Smooth muscle cell of the brain vasculature (primary cell): ENCODE measurements at places on chromosomes 5 and 9.

DNA sequence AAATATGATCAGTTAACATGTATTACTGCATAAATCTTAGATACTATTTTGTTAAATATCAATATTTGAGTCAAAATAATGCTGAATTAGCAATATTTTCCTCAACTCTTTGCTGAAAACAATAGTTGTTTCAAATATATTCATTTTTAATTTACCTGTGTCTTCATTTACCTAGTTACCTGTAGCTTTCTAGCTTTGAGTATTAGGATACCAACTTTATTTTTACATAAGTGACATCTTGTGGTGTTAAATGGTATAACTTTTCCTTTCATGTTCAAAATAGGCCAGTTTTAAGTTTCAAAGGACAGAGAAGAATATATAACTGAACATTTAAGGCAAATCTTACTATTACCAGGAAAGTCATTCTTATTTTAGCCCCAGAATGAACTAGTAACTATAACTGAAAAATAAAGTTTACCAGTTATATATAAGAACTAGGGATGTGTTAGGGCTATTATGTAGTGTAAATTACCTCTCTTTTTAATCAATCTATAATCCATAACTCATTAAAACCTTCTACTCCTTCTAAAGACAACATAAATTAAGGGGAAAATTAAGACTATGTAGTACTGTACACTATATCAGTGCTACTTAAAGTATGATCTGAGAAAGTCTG, 25.3 kb downstream of the AP3B1 start:
- DNase-seq, result no peak

DNA sequence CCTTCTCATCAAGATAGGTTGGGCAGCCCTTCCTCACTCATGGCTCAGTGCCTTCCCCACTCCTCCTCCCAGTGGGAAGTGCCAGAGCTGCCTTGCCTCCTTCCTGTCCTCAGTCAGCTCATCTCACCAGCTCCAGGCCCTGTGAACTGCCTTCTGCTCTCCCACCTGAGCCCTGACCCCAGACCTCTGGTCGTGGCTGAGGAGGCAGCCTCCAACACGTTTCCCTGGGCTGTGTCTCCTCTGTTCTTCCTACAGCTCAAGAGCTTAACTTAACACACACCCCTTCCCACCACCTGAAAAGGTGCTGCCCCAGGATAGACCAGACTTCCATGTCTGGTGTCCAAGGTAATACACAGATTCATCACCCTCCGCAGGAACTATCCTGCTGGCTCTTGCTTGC, 21.2 kb downstream of the IL9 start:
- no peak for DNase-seq

DNA sequence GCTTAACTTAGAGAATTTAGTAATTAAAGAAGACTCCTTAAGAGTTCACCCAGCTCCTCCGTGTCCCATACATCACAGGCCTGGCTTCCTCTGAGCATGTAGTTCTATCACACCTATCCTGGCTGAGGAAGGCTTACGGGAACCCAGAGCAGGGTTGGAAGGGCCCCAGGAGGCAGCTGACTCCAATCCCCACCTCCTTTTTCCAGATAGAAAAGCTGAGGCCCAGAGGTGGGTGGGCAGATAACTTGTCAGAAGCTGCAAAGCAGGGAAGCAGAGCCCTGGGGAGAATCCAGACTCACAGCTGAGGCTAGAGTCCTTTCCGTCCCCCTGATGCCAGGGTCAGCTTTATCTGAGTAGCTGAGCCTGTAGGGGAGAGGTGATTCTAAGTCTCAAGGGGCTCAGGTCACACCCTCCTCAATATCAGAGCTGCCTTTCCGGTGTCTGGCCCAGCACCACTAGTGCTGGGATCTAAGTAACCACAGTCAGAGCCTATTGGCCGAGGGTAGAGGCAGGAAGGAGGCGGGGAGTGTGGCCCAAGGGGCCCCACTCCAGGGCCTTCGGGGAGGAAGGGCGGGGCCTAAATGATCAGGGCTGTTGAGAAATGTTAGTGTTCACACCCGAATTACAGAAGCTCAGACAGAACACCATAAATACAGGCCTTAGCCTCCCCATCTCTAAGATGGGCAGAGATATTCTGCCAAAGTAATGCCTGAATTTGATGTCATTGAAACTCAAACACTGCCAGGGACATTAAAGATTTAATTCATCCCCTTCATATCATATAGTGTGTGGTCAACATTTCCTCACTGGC, 9.9 kb downstream of the CCDC69 start:
- no peak for DNase-seq

GRCh38 chr5:31196309-31196708, 2.8 kb downstream of the CDH6 start:
- no peak for DNase-seq

- DNase-seq, result no peak
These were observed 49.7 kb downstream of the KIF24 start for GRCh38 chr9:34279411-34279810.

- no peak for DNase-seq
These were observed 30.3 kb downstream of the TTC23L start for GRCh38 chr5:34869256-34869655.

DNA sequence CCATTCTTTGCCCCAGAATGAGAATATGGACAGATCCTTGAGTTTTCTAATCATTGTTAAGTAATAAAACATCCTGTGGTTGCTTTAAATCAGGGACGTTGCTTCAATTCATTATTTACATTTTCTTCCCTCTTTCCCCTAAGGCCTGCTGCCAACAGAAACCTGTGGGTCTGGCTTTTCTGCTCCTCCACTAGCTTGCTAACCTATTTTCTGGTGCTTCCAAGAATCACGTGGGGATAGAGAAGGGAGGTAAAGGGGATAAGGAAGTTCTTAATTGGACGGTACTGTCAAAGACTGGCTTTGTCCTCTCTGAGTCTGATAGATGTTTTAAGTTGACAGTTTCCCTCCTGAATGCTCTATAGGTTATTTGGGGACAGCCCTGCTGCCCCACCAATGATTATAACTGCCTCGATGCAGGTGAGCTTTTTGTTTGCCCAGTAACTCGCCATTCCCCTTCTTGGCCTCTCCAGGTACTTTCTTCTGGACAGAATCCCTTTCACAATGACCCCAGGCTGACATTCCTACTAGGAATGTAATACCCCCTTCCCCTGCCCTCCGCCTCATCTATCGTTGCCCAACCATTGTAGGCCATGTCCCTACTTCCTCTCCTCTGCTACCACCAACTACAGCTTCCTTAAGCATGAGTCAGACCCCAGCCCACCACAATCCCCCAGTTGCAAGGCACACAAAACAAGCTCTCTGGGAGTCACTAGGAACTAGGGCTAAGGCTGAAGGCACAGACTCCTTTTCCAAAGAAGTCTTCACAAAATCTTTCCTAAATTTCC, 19.9 kb upstream of the CPEB4 start:
- DNase-seq, result no peak

DNA sequence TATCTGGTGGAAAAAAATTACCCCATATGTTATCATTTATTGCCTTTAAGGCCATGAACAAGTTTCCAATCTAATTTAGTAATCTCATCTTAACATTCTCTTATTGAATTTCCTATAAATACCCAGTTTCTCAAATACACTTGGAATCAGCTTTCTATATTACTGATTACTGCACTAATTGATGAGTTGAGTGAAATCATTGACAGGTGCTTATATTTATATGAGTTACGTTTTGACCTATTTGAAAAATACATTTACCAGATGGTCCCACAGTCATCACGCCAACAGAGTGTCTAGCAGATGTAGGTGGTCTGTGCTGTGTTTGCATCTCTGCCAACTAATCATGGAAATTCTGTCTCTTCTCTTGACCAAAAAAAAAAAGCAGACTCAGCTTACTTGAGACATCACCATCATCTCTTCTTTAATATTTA, 307.3 kb upstream of the NREP start:
- DNase-seq, result no peak

DNA sequence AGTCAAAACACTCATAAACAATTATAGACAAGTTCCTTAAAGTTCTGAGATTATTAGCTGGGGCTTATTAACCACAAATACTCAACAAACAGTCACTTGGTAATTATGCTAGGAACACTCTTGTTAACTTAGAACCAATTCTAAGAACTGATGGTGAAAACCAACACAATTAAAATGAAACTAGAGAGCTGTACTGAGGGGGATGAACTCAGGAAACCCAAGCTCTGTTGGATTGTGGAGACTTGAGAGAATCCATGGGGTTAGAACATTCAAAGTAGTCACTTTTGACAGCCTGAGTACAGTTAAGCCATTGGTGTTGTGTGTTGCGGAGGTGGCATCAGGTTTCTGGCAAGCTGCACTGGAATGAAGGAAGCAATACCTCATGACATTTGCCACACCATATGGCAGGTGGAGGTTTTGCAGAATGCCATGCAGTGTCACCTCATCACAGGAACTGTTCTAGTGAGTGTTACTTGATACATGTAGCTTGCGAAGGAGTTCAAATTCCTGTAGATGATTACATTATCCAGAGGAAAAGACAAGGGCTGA, 480.9 kb upstream of the CD180 start:
- DNase-seq, result no peak

DNA sequence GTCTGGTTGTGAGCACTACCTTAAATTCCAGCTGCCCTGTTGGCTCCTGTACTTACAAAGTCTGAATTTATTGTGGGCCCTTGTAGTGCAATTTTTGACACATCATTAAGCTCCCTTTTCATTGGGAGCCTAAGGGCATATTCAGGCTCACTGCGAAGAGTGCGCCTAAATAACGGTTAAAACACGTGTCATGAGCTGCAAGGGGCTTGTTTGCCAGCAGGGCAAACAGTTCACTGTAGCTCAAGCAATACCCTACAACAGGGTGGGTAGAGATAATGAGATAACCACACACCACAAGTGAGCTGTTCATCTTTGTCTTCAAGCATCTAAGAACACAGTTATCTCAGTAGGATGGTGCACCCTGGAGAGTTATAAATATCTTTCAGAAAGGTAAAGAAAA, 214.2 kb downstream of the SLF1 start:
- no peak for DNase-seq

GRCh38 chr9:105233873-105234272, 10.6 kb upstream of the SLC44A1 start:
- DNase-seq, result no peak

DNA sequence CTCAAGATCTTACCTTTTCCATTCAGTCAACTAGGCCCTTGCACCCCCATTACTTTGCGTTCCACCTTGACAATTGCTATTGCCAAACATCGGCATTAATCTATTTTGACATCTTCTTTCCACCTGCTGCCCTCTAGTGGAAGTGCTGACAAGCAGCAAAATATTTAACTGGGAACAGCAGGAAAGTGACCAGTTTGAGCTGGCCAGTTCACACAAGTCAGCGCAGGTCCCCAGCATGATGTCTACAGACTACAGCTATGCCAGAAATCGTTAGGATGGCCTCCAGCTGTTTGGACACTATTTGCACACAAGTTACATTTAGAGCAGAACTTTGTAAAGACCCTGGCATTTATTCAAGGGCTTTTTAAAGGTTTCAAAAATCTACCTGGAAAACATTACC, 160.1 kb downstream of the GHR start:
- DNase-seq, result peak; percentile 33

GRCh38 chr9:117625154-117625553, 79.0 kb upstream of the TLR4 start:
- DNase-seq, result no peak

- DNase-seq, result no peak
These were observed 789 bp downstream of the DOK3 start for GRCh38 chr5:177508837-177509236.

- DNase-seq, result no peak
These were observed 468.1 kb downstream of the KCTD16 start for GRCh38 chr5:144638787-144639186.

DNA sequence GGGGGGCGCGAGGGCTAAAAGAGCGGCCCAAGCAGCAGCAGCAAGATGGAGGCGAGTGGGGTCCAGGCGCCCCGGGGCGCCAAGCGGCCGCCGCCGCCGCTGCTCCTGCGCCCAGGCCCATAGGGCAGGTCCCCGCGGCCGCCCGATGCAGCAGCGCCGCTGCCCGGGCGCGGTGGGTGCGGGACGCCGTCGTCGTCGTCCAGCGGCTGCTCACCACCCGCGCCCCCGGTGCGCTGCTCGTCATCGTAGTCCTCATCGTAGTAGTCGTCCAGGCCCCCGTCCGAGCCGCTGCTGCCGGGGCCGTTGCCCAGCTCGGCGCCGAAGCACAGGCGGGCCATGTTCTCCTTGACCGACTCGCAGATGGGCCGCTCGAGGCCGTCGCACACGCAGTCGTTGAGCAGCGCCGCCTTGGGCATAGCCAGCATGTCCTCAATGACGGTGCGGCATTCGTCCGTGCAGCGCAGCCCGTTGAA, 1.5 kb downstream of the GAS1 start:
- DNase-seq, result no peak

DNA sequence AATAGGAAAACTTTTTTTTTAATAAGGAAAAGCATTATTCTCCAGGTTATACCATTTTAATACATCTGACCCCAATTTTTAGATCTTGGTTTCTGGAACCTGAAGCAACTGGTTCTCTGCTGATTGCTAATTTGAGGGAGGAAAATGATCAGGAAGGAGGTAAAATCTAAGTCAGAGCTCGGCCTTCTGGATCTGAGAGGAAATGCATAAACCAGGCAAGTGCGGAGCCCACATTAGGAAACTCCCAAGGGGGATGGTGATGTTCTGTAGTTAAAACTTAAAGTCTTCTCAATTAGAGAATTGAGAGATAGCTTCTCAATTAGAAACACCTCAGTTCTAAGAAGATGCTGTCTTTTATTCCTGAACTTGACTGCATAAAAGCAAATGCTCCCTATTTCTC, 113.5 kb downstream of the TSSK1B start:
- DNase-seq, result no peak

DNA sequence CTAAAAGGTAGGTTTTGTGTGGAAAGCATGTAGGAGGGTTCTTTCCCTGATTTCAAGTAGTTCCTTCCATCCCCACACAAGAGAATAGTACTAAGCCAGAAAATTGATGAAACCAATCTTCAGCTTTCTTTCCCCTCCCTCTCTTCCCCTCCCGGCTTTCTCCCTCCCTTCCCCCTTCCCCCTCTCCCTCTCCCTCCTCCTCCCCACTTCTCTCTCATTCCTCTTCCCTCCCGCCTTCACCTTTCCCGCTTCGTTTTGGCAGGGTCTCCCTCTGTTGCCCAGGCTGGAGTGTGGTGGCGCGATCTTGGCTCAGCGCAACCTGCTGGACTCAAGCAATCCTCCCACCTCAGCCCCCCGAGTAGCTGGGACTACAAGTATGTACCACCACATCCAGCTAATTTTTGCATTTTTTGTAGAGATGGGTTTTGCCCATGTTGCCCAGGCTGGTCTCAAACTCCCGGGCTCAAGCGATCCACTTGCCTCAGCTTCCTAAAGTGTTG, 85.8 kb downstream of the ZCCHC7 start:
- no peak for DNase-seq

DNA sequence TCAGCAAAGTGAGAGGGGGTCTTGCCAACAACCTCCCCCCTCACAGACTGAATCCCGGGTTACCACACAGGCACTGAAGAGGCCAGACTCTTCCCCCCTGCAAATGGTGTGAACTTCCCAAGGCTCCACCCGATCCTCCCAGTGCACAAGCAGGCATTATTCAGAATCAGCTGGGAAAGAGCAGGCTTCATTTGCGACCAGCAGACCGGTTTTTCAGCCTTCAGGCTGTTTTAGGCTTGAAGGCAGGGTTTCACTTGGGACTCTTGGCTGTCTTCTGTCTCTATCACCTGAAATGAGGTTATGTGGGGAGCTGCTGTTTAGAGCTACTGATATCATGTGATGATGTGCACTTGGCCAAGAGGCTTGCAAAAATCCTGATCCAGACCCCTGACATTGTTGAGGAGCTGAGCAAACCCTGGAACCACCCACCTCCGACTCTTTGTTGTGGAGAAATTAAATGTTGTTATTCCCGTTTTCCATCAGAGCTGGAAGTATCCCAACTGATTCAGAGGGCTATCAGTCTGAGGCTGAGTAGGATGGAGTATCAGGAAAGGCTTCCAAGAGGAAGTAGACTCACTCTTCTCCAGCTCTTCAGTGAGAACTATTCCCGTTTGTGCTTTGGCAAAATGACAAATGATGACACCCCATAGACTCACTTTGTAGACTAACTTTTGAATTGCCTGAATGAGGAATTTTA, 63.3 kb upstream of the ZFR start:
- DNase-seq, result no peak
